NCI-H2171 (cell line): ENCODE measurements at places on chromosomes 3 and 15.
A peak's percentile ranks its signal among the peaks of the same experiment; 100 is the strongest.

- DNase-seq = no peak
Measured at GRCh38 chr3:38127611-38128302, 9.2 kb downstream of the ACAA1 start.

- no peak for DNase-seq
Measured at GRCh38 chr3:197353867-197354567, 55.6 kb upstream of the DLG1 start.

DNA sequence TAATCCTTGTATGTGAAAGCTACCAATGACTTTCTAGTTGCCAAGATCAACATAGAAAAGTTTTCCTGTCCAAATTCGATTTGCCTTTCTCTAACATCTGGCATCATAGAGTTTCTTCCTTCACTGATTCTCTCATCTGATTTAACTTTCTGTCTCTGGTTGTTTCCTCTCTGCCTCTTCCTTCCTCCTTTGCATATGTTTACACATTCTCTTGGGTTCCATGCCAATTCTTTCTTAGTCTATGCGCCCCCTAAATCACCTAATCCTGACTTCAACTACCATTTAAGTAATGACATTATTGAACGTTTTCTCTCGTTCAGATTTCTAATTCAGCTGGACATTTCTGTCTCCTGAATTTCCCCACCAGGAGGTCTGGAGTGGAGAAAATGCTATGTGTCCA, 561.9 kb upstream of the TGFBR2 start:
- DNase-seq = no peak

GRCh38 chr3:124858275-124858674, 28.9 kb downstream of the ITGB5 start:
- DNase-seq = no peak

DNA sequence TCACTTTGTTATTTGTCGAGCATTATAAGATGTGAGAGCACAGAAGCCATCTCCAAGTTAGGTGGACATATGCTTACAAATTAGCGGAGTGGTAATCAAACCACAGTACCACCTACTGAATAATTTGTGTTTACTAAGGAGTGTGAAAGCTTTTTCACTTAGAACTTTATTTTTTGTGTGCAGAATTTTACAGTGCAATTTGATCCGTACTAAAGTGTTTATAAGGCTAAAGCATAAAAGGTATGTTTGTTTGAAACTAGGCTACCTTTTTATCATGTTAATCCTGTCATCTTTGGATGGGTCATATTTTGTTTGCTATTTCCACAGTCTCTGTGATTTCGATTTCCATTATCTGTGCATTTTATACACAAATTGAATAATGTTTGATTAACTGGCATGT, 37.5 kb downstream of the MAP2K5 start:
- no peak for DNase-seq

GRCh38 chr3:55097441-55097840, 169.6 kb upstream of the LRTM1 start:
- DNase-seq = no peak

DNA sequence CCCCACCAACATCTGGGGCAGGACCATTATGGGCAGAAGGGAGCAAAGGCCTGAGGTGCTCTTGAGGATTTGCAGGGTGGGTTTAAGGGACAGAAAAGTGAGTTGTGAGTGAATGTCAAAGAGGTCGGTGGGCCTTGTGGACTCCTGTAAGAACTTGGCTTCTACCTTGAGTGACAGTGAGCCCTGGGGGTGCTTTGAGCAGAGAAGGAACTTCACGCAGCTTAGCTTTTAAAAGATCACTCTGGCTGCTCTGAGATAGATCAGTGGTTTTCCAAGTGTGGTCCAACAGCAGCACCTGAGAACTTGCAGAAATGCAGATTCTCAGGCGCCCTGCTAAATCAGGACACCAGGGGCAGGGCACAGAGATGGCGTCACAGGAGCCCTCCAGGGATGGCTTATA, 15.3 kb upstream of the ALAS1 start:
- no peak for DNase-seq

- DNase-seq = no peak
Measured at GRCh38 chr15:48313216-48313615, 18.0 kb upstream of the DUT start.

DNA sequence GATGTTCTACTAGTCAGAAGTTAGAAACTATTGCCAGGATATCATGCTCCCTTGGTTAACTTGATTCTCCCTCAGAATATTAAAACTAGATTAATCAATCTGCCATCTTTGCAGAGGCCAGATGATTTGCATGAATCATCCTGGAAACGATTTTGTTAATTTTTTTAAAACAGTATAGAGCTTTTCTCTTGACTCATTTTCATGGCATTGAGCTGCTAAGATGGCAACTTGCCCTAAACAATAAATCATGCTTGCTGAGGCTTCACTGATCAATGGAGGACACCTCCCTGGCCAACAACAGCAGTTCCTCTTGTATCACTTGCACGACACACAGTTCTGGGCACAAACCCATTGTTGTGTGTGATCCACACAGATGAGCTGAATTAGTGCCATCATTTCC, 109.1 kb downstream of the COL6A6 start:
- DNase-seq = no peak

GRCh38 chr3:136547293-136547692, 204.9 kb downstream of the STAG1 start:
- DNase-seq = peak; percentile 43

GRCh38 chr3:82031596-82031995, 270.2 kb upstream of the GBE1 start:
- no peak for DNase-seq

DNA sequence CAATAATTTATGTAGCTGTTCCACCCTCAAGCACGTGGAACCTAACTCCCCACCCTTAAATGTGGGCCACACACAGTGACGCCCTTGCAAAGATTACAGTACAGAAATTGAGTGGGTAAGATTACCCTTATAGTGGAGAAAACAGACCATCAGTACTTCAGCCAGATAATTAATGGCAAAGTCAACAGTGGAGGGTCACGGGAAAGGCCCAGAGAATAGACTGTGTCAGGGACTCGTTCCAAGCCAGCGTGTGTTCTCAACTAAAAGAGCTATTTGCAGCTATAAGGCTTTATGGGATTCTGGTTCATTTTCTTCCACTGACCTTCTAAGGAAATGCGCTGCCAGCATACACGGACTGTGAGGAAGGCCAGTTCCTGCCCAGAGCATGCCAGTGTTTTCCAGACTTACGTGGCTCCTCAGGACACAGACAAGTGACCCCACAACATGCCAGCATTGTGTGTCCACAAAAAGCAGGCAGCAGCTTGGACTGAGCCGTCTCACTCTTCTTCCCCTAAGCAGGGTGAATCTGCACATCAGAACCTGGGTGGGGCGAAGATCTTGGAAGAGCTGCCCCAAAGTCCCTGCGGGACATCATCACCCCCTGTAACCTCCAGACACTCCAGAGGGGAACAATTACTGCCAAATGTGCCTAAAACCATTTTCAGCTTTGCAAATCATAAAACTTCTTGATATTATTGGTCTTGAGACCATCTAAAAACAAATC, 428.5 kb downstream of the OCA2 start:
- DNase-seq = no peak

GRCh38 chr3:116339441-116340028, 105.8 kb downstream of the LSAMP start:
- no peak for DNase-seq

DNA sequence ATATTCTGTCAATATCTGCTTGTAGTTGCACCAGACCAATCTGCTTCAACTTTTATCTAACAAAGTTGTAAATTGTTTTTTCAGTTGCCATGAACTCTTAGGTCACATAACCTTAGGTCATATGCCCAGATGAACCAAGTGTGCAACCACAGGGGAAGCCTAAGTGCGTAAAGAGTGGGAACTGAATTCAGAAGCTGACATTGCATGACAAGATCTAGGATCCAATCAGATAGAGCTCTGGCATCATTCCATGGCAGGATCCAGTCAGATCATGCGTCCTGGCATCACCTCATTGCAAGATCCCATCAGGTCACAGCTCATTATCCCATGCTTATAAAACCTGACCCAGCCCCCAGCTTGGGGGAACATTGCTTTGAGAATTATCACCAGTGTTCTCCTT, 18.9 kb upstream of the IFT57 start:
- no peak for DNase-seq

GRCh38 chr3:22960105-22960984, 242.8 kb upstream of the UBE2E2 start:
- DNase-seq = peak; percentile 8

DNA sequence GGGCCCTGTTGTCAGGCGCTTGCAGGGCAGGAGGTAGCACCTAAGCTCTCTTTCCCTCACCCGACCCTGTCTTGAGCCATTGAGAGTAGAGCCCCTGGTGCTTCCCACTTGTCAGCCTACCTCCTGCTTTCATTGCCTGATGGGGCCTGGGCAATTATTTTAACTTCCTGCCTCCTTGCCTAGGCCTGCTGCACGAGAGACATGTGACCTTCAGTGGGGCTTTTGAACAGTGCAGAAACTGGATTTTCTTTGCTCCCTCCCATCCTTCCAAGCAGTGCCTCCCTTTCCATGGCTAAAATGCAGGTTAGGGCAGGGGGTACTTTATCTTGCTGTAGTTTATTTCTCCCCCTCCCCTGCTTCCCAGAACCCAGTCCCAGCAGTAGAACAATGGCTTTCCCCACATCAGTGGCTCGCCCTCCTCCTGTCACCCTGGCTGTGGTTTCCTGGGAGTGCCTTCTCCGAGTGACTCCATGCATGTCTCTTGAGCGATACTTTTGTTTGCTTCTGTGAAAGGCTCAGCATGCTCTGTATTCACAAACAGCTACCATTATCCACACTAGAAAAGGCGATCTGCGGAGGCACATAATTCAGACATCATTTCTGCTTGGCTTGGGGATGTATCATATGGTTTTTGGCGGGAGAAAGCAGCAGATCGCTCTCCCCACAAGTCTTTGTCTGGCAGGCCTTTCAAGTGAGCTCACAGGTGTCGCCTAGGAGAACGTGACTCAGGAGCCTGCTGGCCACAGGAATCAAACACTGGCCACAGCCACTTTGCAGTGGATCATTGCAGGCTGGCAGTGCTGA, 24.1 kb downstream of the PDIA5 start:
- no peak for DNase-seq

GRCh38 chr3:182793663-182794454, 555 bp downstream of the ATP11B start:
- peak; percentile 52 for DNase-seq

DNA sequence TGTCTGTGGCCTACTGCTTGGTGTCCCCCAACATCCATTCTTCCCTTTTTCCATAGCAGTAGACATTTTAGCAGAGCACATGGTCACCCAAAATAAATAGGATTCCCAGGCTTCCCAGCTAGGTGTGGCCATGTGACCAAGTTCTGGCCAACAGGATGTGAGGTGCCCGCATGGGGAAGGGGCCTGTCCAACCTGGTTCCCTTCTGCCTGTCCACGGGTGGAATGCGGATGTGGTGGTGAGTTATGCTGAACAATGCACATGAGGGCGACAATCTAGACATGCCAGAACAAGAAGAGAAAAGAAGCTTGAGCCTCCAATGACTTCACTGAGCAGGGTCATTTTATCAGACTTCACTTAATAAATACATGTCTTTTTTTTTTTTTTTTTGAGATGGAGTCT, 77.6 kb upstream of the DLG1 start:
- DNase-seq = no peak

DNA sequence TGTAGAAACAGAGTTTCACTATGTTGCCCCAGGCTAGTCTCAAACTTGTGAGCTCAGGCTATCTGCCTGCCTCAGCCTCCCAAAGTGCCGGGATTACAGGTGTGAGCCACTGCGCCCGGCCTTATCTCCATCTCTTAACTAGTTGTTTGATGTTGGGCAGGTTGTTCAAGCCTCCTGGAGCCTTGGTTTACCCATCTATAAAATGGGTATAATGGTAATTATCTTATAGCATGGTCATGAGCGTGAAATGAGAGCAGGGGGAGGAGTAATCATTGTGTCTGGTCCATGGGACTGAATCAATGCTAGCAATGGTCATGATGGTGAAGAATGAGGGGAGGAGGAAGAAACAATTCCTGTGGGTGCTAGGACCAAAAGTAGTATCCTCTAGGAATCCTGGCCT, 32.0 kb downstream of the SMAD3 start:
- no peak for DNase-seq

DNA sequence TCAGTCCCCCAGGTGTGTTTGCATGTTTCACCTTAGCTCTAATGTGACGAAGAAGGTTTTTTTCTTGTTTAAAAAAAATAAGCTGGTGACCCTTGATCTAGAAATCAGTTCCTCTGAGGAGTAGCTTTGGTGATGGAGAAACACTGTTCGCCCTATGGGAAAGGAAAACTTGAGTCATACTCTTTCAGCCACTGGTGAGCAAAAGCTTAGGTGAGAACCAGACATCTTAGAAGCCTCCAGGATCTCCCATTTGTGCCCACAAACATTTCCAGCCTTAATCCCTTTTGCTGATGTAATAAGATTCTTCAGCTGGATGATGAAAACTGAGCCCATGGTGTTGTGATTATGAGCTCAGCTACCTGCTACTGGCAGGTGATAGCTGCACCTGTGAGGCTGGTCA, 37.8 kb downstream of the SLC27A2 start:
- DNase-seq = no peak

- no peak for DNase-seq
Measured at GRCh38 chr3:25257026-25257425, 171.0 kb upstream of the RARB start.

- DNase-seq = peak; percentile 50
Measured at GRCh38 chr15:31297575-31298456, 28.8 kb upstream of the KLF13 start.

DNA sequence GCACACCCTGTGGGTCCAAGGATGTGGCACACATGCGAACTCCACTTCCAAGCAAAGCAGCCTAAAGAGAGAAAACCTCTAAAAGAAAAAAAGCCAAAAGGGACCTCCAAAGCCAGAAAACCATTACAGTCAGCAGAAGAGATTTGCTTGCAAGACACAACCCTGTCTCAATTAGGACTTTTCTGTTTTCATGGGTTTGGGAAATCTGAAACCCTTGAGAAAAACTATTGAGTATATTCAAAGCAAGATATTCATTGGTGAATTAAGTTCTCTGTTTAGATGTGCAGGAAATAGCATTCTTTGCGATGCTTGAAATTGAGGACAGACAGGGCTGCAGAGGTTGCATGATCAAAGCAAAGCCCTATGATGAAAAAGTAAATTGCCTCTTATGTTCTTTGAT, 10.2 kb upstream of the LDHAL6B start:
- no peak for DNase-seq
